ENCODE measurements at places on chromosomes 11 and 22.

GRCh38 chr22:30931541-30932300 is 36.9 kb downstream of the MORC2 start:
- DNase-seq, result no peak

- DNase-seq, result no peak
Observed at GRCh38 chr22:49046546-49047361, 780.9 kb downstream of the BRD1 start.

- no peak for DNase-seq
Observed at GRCh38 chr11:32641361-32641760, 57.7 kb downstream of the EIF3M start.

DNA sequence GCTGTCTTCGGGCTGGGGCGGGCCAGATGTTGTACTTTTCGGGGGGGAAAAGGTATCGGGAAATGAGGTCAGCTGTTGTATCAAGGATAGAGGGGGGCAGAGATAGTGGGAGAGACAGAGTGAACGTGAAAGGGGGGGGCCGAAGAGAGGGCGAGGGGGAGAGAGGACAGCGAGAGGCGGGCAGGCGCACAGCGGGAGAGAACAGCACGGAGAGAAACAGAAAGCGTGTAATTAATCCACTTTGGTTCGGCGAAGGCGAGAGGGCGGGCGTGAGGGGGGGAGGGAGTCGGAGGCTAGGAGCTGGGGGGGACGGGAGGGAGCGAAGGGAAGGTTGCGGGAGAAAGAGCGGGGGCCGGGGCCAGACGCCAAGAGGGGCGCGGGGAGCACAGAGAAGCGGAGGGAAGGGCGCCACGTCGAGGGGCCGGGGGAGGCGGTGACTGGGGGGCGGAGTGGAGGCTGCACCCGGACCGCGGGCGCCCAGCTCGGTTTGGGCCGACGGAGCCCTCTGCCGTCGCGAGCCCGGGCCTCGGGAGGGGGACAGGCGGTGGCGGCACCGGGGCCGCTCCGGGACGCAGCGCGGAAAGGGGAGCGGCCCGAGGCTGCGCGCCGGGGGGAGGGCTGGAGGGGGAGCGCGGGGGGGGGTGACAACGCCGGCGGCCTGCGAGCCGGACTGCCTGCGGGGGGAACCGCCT is 612 bp downstream of the IGF2 start:
- no peak for DNase-seq

- no peak for DNase-seq
Observed at GRCh38 chr11:99277281-99277680, 256.5 kb downstream of the CNTN5 start.

DNA sequence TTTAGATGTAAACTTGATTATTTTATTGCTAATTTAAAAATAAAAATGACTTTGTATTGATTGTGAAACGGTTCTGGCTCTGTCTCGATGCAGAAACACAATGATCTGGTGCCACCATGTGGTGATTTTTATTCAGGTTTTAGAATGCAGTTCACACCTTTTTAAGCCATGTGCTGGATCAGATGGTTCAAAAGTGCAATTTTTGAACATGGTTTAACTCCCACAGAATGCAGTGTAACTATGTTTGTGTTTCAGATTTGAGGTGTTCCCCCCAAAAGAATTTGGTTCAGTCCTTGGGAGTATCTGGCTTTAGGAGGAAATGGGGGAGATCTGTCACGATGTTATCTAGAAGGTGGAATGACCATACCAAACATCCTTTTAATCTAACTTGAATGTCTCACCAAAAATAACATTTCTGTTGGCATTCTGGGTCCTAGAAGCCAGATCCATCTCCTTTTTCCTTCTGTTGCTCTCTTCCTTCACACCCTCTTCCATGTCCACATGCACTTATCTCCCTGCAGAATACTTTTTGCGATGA is 7.9 kb downstream of the MRPL16 start:
- DNase-seq, result no peak

- DNase-seq, result no peak
Observed at GRCh38 chr11:115896084-115896483, 391.9 kb upstream of the CADM1 start.

DNA sequence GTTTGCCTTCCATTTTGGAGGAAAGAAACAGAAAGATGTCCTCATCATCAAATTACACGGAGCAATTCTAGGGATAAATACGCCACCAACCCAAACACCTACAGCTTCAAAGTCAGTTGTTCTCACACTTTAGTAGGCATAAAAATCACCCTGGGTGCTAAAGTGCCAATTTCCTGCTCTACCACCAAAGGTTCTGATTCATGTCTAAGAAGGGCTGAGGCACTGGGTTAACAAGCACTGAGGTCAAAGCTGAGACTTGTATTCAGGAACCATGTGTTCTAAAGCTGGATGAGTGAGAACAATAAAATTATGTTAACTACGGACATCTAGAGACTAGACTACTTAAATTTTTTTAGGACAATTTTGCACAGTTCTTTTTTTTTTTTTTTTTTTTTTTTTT is 127.6 kb downstream of the MPPED2 start:
- DNase-seq, result no peak

DNA sequence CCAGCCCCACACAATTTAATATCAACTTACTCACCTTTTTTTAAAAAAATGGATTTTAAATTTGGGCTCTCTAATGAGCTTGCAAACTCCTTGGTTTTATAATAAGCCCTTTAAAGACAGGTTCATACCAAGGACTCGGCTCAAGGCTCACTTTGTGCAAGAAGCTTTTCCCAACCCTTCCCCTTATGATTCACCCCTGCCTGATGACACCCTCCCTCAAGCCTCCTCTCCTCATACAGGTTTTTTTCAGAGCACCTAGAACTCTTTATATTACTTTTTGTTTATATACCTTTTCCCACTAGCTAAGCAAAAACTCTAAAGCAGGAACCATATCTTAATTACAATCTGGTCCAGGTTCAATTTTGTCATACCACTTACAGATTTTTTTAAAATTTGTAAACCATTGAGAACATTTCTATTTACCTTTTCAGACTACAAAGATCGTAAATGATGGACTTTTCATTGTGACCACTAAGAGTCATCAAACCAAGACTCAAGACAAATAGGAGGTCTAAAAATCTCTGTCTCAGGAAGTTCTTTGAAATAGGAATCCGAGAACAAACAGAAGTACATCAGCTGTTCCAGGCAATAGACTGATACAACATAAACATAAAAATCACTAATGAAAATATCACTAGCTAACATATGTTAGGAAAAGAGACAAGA is 13.1 kb upstream of the EXPH5 start:
- no peak for DNase-seq

DNA sequence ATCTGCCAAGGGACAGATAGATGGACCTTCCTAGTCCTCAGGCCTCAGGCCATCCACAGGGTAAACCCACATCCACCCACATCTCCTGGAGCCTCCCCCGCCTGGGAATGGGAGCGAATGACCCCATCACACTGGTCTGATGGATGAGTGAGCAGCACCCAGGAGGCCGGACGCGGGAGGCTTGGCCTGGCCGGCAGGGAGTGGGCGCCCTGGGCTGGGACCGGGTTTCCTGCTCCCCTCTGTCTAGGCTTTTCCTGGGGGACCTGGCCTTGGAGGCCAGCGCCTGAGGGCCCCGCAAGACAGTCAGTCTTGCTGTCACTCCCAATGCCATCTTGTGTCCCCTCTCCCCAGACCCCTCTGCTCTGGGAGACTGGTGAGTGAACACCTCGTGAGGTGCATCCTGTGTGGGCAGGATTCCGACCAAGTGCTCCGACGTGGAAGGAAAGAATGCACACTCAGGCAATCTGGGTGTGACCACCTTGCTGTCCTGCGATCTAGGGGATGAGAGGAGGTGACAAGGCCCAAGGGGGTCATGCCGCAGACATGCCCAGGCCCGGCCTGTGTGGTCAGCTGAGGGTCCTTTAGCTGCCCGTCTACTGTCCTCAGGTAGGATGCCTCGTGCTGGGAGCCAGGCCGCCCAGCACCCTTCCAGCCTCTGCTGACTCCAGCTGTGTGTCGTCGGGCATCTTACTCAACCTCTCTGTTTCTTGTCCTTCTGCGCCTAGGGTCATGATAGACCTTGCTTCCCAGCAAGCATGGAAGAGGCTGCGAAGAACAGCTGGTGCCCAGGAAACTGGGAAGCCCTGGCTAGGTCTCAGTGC is 26.5 kb upstream of the WNT7B start:
- DNase-seq, result no peak

GRCh38 chr22:32815943-32816342 is 14.4 kb downstream of the TIMP3 start:
- no peak for DNase-seq

DNA sequence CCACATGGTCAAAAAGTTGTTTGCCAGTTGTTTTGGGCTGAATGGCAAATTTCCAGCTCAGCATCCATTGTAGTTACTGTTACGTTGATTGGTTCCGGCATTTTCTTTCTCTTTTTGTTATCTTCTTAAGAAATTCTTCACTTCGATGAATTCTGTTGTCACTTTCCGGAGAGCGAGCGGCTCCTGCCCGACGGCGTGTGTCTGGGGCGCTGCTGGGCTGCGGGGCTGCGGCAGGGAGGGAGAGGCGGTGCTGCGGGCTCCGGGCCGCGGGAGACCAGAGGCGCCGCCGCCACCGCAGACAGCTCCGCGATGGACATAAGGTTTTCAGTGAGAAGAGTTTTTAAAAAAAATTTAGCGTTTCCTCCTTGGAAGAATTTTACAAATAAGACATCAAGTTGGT is 117.4 kb downstream of the RRM1 start:
- DNase-seq, result no peak

- DNase-seq, result no peak
Observed at GRCh38 chr11:93504110-93505095, 38.8 kb downstream of the SMCO4 start.

DNA sequence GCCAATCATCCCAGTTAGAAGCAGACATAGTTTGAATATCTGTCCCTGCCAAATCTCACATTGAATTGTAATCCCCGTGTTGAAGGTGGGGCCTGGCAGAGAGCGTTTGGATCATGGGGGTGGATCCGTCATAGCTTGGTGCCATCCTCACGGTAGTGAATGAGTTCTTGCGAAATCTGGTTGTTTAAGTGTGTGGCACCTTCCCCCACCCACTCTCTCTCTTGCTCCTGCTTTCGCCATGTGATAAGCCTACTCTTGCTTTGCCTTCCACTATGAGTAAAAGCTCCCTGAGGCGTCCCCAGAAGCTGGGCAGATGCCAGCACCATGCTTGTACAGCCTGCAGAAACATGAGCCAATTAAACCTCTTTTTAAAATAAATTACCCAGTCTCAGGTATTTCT is 5.0 kb upstream of the CCDC81 start:
- no peak for DNase-seq

- DNase-seq, result no peak
Observed at GRCh38 chr11:64008914-64009633, 22.8 kb downstream of the OTUB1 start.

- DNase-seq, result no peak
Observed at GRCh38 chr22:35155403-35156025, 89.6 kb downstream of the ISX start.

DNA sequence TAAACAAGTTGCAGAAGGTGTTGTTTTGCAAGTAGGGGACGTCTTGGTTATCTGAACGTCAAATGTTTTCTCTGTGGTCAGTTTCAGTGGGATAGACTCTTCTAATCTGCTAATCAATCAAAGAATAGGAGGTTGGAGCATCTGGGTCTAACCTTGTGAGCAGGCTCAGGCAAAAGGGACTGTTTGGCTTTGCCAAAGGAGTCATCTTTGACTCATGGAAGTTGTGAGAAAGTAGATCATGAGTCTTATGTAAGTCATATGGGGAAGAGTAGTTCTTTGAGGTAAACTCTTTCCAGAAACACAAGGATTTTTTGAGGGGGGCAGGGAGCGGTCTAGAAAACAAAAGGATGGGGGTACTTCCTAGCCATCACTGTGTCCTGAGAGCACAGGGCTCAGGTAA is 27.1 kb upstream of the TOP3B start:
- no peak for DNase-seq

- no peak for DNase-seq
Observed at GRCh38 chr22:23065069-23065451, 5.3 kb upstream of the GNAZ start.

DNA sequence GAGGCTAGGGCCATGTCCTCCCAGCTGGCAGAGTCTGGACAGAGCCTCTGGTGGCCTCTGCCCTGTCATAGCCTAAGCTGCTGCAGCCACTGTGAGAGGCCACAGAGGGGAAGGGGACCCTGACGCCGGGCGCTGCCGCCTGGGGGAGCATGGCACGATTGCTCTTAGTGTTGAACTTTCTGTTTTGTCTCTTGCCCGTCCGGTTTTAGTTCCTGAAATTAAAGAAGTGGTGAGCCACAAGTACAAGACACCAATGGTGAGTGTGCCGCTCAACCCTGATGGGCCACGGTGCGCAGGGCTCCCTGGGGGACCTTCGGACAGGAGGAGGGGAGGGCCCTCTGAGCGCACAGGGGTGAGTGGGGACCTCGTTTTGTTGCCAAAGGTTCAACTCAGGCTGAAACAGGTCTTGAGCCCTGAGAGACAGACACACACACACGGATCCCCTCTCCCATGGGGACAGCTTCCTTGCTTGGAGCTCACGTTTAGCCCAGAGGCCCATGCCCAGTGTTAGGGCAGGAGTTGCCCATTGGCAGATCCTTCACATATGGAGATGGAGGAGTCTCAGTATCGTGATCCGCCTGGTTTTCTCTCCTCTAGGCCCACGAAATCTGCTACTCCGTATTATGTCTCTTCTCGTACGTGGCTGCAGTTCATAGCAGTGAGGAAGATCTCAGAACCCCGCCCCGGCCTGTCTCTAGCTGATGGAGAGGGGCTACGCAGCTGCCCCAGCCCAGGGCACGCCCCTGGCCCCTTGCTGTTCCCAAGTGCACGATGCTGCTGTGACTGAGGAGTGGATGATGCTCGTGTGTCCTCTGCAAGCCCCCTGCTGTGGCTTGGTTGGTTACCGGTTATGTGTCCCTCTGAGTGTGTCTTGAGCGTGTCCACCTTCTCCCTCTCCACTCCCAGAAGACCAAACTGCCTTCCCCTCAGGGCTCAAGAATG is 23.8 kb downstream of the MYBPC3 start:
- DNase-seq, result no peak

- no peak for DNase-seq
Observed at GRCh38 chr11:33063326-33063881, 24.0 kb downstream of the TCP11L1 start.

DNA sequence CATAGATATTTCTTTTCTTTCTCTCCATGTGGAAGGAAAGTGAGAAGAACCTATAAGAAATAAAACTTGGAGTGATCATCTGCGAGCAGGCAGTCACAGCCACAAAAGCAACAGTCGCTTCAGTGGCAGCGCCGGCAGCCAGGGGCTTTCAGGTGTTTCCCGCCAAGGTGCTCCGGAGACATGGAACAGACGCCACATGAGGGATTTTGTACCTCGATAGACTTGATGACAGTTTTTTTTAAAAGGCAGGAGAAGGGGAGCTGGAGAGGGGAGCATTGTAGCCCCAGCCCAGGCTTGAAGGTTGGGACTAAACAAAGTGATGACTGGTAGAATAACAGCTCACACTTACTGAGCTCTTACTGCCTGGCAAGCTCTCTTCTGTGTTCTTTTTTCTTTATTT is 471.4 kb upstream of the B3GAT1 start:
- DNase-seq, result no peak

DNA sequence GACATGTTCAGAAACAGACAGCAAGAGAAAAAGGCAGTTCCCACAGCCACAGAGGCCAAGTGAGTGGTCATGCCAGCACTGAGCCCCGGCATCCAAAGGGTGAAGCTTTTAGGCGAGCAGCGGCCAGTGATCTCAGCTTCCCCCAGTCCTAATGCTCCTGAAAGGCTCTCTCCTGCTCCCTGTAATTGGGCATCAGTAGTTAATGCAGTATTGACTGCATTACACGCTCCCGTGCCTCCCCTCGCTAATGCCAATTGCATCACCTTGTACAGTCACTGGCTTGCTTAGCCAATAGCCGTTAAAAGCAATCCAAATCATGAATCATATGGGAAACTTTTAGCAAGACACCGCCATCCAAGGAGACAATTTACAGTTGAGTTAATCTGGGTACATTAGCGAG is 4.9 kb downstream of the LMO1 start:
- DNase-seq, result no peak

- no peak for DNase-seq
Observed at GRCh38 chr11:60852117-60852981, 3.4 kb downstream of the PTGDR2 start.
